ENCODE measurements at places on chromosomes 5 and 9.

- DNase-seq = no peak
These were observed 136.5 kb downstream of the EFNA5 start for GRCh38 chr5:107533910-107534876.

DNA sequence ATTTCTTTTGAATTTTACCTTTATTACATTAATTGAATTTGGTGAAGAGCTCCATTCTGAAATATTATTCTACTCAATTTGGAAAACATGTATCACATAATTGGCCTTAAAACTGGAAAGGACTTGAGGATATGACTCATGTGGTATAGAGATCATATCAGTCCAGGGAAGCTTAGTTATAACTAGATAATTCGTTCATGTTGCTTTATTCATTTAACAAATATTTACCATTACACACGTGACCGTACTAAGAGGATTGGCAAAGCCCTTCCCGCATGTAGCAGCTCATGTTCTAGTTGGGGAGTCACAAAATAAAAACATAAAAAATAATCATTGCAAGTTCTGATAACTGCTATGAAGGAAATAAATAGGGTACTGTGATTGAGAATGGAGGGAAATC is 1816.5 kb downstream of the MAT2B start:
- DNase-seq = no peak

- no peak for DNase-seq
These were observed 308.1 kb upstream of the TLE4 start for GRCh38 chr9:79263628-79264027.

GRCh38 chr5:96115147-96115807 is 153.6 kb upstream of the ELL2 start:
- no peak for DNase-seq

GRCh38 chr9:129236441-129237145 is 58.5 kb upstream of the IER5L start:
- no peak for DNase-seq

GRCh38 chr5:99586878-99587277 is 658.1 kb upstream of the CHD1 start:
- no peak for DNase-seq

GRCh38 chr9:120138955-120139354 is 441.0 kb downstream of the CDK5RAP2 start:
- no peak for DNase-seq

DNA sequence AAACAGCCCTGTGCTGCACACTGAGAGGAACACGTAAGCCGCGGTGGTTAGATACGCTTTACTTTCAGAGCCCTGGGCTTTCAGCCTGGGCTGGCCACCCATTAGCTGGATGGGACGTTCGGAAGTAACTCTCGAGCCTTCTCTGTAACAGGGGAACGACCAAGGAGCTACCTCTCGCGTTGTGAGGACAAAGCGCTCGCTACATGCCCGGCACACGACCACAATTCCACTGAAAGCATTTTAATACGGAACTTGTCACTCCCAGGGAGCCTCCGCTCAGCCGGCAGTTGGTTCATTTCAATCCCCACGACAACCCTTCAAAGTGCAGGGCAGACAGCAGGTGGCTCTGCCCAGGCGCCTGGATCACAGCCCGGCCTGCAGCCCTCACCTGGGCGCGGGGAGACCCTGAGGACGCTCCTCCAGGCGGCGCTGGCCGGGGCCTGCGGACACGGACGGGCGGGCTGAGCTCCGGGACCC is 368 bp downstream of the SURF1 start:
- no peak for DNase-seq

GRCh38 chr9:35882263-35882848 is 12.2 kb upstream of the OR13J1 start:
- peak; percentile 78 for DNase-seq

- DNase-seq = no peak
These were observed 66.5 kb downstream of the MSX2 start for GRCh38 chr5:174790906-174791305.

GRCh38 chr5:83370957-83371356 is 100.6 kb upstream of the VCAN start:
- no peak for DNase-seq

GRCh38 chr9:127869310-127870152 is 7.9 kb downstream of the AK1 start:
- DNase-seq = peak; percentile 88

DNA sequence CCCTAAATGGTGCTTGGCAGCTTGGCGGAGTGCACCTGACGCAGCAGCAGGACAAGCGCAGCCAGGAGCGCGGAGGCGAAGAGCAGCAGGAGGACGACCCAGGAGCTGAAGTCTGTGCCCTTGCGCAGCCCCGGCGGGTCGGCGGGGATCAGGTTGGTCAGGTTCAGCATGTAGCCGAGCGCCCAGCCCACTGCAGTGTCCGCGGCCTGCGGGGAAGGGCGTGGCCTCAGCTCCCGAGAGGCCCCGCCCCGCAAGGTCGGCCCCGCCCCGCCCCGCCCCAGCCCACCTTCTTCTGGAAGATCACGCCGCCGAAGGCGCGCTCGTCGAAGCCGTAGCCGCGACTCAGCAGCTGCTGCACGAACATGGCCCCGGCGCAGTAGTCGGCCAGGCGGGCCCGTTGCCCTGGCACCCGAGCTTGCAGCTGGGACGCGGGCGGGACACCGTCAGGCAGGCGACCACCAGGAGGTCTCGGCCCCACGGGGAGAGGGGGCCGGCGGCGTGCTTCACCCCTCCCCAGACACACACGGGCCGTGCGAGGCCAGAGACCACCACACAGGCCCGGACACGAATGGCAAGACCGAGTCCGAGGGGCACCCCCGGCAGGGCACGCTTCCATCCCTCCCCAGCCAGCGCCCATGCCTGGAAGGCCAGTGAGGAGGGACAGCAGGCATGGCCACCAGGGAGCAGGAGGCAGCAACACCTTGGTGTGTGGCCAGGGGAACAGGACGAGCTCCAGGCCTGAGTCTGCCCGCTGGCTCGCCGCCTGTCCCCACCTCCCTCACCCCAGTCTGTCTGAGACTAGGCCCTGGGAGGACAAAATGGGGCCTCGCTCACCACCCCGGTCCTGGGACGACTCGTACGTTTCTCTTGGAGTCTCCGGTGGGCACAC is 2.9 kb upstream of the NPDC1 start:
- DNase-seq = no peak

DNA sequence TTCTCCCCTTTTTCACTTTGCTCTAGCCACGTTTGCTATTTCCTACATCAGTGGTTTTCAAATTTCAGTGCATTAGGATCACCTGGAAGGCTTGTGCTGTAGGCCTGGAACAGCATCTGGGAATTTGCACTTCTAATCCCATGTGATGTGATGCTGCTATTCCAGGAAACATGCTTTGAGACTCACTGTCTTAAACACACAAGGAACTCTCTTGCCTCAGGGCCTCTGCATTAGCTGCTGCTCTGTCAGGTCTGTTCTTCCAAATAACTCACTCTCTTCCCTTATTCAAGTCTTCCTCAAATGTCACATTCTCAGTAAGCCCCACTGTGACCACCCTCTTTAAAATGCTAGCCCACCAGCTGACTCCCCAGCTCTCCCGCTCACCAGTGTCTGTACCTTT is 204.0 kb downstream of the DNAH5 start:
- no peak for DNase-seq

DNA sequence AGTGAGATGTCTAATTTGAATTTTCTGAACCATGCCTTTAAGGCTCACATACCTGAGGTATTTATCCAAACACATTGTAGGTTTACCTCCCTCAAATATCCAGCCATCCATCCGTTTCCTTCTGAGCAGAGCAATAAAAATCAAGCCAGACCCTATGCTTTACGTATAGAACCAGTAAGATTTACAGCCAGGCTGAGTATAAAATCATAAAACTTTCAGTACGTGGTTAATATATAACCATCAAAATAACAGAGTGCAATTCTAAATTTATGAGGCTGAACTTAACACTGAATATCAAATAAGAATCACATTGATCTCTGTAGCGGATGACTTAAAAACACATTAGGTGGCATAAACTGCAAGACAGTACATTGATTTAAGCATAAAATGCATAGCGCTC is 877.9 kb upstream of the WWC1 start:
- no peak for DNase-seq

GRCh38 chr5:127957701-127958239 is 125.8 kb upstream of the SLC12A2 start:
- DNase-seq = no peak
